IPS DF 6.9 (cell line): ENCODE measurements at places on chromosomes 2 and 18.
A peak's percentile ranks its signal among the peaks of the same experiment; 100 is the strongest.

GRCh38 chr2:126699716-126700581 lies 44.0 kb downstream of the GYPC start:
- no peak for DNase-seq

DNA sequence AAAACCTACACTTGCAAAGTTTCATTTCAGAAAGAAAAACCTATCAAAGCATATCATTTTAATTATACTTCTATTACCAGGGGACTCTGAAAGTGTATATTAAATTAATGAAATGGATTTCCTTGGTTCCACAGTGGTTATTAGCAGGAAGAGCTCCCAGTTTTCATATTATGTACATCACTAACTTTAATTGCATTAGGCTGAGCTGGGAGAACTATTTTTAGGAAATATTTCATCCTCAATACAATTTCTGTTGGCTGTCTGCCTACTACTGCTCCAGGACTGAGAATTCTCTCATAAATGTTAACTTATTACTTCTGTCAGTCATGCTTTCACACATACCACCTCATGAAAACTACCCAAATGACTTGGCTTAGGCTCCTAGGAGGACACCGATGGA lies 301.4 kb downstream of the CMPK2 start:
- no peak for DNase-seq

DNA sequence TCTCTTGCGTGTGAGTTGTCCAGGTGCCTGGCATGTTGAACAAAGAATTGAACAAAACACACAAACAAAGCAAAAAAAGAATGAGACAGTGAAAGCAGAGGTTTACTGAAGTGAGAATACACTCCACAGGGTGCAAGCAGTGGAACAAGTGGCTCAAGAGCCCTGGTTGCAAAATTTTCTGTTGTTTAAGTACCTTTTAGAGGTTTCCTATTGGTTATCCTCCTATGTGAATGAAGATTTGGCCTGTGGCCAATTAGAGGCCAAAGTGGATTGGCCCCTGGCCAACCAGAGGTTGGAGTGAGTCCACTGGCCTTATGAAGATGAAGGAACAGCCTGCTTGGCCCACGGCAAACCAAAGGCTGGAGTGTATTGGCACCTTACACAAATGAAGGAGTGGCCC lies 1188.5 kb upstream of the NRXN1 start:
- DNase-seq, result no peak

DNA sequence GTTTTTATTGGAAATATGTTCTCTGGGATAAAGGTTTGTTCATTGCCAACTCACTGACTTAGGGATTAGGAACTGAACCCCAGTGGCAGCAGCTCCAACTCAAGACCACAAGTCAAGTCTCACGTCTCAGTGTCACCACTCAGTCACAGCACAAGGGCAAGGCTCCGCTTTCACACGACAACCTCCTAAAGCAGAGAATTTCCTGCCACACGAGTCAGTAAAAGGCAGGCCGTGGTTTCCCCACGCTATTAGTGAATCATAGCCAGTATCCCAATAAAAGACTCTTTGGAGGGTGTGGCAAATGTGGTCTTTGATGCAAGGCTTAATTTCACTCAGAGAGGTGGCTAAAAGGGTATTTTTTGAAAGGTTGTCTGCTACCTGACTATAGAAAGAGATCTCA lies 57.6 kb downstream of the PIEZO2 start:
- DNase-seq, result no peak

GRCh38 chr2:144798034-144798433 lies 278.1 kb upstream of the ZEB2 start:
- no peak for DNase-seq

- DNase-seq, result no peak
Observed at GRCh38 chr2:197433780-197434438, 919 bp downstream of the SF3B1 start.

DNA sequence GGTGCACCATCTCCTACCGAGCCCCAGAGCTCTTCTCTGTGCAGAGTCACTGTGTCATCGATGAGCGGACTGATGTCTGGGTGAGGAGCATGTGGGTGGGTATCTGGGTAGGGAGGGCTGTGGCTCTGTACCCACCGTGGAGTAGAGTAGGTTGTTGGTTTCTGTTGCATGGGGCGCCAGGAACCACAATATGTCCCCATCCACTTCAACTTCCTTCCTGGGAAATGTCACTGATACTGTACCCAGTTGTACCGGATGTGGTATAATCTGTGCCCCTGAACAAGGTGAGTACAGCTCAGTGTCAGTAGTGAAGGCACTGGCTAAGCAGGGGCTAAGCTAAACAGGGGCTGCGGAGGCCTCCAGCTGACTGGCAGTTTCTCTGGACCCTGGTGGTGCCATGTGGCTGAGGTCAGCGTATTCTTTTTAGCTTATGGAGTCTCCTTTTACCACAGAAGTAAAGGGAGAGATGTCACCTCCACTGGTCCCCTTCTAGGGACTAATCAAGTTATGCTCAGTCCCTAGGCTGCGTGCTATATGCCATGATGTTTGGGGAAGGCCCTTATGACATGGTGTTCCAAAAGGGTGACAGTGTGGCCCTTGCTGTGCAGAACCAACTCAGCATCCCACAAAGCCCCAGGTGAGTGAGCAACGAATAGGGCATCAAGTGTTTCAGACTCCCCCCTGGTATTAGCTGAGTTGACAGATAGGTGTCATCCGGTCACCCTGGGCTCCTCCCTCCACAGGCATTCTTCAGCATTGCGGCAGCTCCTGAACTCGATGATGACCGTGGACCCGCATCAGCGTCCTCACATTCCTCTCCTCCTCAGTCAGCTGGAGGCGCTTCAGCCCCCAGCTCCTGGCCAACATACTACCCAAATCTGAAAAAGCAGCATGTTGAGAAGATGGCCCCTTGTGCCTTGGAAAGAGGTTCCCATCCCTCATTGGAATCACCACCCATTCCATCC lies 2.7 kb downstream of the STK16 start:
- no peak for DNase-seq

DNA sequence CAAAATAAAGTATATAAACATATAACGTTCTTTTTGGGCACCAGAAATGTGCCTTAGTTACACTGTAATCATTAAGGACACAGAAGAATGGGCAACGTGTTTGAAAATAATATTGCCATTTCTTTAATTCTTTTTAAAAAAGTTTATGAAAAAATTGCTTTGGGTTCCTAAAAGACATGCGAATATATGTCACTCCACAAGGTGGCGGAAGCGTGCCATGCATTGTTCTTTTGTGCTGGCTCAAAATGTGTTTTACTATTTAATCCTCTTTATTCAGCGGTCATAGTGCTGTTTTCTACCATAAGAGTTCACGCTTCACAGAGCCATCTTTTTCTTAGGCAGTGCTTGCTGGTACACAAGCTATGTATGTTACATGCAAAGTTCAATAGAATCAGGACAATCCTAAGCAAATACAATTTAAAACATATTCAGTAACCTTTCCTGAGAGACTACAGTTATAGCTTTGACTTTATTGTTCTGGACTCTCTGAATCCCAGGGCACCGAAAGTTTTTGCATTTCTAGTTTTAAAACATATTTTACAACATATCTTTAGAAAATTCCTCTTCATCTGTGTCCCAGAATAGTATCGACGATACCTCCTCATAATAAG lies 147.8 kb upstream of the ERBB4 start:
- DNase-seq, result no peak

- no peak for DNase-seq
Observed at GRCh38 chr2:24863641-24864040, 56.4 kb downstream of the ADCY3 start.

- no peak for DNase-seq
Observed at GRCh38 chr18:52286675-52287074, 53.3 kb upstream of the DCC start.

- DNase-seq, result no peak
Observed at GRCh38 chr18:31487246-31488015, 10.5 kb upstream of the DSG2 start.

DNA sequence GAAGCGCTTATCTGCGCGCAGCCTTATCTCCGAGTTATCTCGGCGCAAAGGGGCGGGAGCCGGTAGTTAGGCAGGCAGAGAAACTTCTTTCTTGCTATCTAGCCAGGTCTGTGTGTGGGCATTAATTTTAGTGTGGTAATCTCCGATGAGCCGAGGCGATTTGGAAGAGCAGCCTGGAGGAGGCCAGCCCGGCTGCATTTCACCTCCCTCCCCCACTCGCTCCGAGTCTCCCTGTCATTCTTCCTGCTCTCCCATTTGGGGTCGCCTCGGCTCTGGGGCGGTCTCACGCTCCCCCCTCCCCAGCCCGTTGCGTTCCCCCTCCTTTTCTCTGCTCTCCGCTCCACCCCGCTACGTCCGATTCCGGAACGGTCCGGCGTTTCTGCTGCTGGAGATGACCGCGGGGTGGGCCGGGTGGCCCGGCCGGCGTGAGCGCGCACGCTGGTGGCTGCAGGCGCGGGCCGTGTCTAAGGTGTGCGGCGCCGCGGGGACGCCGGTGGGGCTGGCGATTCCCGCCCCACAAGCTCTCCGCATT lies 566 bp downstream of the GATA6 start:
- DNase-seq, result no peak

DNA sequence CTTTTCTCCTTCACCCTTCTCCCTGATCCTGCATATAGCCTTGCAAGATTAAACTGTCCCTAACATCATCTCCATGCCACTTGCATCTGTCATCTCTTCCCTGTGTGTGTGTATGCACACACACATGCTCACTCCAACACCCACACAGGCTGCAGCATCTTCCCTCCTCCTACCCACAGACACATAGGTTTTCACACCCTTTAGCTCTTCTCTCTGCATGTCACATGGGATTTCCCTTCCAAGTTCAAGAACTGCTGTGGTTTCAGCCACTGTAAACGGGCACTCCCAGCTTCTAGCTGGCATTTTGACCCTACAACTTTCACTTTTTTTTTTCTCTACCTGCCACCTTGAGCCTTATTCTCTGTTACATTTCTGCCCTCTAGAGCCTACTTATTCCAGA lies 6.4 kb downstream of the CELF4 start:
- no peak for DNase-seq

GRCh38 chr2:226011716-226012450 lies 612.4 kb downstream of the NYAP2 start:
- no peak for DNase-seq

GRCh38 chr18:9003406-9004100 lies 98.9 kb upstream of the NDUFV2 start:
- no peak for DNase-seq

DNA sequence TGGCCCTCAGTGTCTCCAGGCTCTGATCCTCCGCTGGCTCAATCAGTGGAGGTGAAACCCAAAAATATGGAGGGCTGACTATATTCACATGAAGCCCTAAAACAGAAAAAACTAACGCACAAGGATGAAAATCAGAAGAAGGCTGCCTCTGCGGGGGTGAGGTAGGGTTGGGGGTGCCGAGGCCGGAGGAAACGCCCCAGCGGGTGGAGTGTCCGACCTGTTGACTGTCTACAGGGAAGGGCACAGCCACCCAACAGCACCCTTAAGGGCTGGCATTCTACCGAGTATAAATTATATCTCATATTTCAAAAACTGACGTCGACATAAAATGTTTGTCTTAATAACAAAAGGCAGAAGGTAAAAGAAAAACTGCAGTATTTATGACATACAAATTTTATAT lies 223.5 kb downstream of the HDAC4 start:
- DNase-seq, result no peak

GRCh38 chr2:8639122-8639635 lies 42.7 kb upstream of the ID2 start:
- DNase-seq, result no peak

- no peak for DNase-seq
Observed at GRCh38 chr2:63545023-63545422, 43.3 kb downstream of the WDPCP start.

DNA sequence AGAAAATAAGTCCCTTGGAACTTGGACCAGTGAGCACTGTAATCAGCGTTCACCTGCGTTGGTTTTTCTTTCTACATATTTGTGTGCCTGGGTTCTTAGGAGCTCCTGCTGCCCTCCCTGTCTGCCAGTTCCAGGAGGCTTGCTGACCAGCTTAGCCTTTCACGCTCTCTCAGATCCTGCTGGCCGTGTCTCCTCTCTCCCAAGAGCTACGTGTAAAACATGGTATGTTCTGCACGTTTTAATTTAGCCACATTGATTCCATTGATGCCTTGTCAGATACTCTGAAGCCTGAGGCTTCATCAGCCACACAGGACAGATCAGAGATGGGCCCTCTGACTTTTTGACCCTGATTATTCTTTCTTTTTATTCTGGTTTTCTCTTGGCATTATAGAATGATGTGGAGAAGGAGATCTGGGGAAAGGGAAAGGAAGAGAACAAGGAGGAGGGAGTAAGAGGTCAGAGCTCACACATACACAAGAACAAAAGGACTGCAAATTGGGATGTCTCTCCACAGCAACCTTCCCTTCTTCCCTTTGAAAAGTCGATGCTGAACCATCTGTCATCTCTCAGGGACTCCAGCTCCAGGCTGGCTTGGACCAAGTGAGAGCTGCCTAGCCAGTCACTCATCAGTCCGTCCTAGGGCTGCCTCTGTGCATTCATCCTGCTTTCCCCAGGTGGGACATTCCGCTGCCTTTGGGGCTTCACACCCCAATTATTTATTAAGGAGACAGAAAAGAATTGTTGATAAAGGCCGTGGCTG lies 152.8 kb downstream of the PIK3C3 start:
- DNase-seq, result no peak

- DNase-seq, result peak; percentile 63
Observed at GRCh38 chr2:38959938-38960608, 70.4 kb downstream of the ARHGEF33 start.

- peak; percentile 45 for DNase-seq
Observed at GRCh38 chr2:18690342-18690741, 101.0 kb upstream of the NT5C1B start.

DNA sequence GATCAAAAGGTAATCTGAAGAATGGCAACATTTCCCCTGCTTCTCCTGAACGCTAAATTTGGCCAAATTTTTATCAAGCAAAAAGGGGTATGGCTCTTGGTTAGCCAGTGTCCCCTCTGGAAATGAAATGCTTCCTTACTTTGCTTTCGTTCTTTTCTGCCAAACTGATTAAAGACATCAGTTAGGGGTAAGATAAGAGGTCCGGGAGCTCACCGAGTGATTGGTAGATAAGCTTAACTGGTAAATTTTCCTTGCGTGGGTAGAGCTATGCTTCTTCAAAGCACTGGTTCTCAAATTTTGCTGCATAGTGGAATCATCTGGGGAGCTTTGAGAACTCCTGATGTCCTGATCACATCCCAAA lies 62.7 kb upstream of the MAPRE2 start:
- no peak for DNase-seq

- no peak for DNase-seq
Observed at GRCh38 chr2:113174376-113174750, 592 bp downstream of the PSD4 start.

DNA sequence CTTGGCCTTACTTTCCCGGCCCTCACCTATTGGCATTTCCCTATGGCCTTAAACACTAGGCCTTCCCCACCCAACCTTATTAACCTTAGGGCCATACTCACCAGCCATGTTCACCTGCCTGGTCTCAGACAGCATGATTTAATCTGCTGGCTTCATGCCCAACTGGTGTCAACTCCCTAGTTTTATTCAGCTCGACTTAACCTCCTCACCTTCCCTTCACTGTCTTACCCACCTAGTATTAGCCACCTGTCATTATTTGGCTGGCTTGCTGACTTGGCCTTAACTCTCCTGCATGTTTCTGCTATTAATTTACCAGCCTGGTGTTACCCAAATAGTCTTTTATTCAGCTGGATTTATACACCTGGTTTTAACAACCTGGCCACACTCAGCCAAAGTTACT lies 136.0 kb upstream of the ZSWIM2 start:
- no peak for DNase-seq
